Mesangial cell (primary cell): ENCODE measurements at places on chromosomes 7 and 10. TPM values are rescaled to one million over a fixed set of nuclear protein-coding genes. Genes with fewer than 3 reads are reported as not detected.

ZNF746 gene
- total RNA-seq: 16.8 and 20.8 TPM in 2 replicates

FKBP6 gene
- total RNA-seq: 0.16 TPM in 1 of 2 replicates, not detected in the other

KLF14 gene
- total RNA-seq: not detected in 2 replicates

EMX2 gene
- total RNA-seq: 2.3 and 7.2 TPM in 2 replicates

NAT16 gene
- total RNA-seq: not detected in 2 replicates

BLNK gene
- total RNA-seq: not detected in 2 replicates

NKX2-3 gene
- not detected in 2 replicates for total RNA-seq

FAM131B gene
- total RNA-seq: 0.33 and 2.2 TPM in 2 replicates

UCN3 gene
- not detected in 2 replicates for total RNA-seq

SDHAF3 gene
- 8.9 and 21.0 TPM in 2 replicates for total RNA-seq

OPN1SW gene
- not detected in 2 replicates for total RNA-seq

ADAP1 gene
- 0.98 and 6.6 TPM in 2 replicates for total RNA-seq

MYO1G gene
- total RNA-seq: under 0.01 and 0.13 TPM in 2 replicates

OR9A2 gene
- not detected in 2 replicates for total RNA-seq

CYP2C19 gene
- total RNA-seq: not detected in 2 replicates

PNLIPRP3 gene
- total RNA-seq: not detected in 2 replicates

COL26A1 gene
- 0.16 and 0.25 TPM in 2 replicates for total RNA-seq
